Hair follicle dermal papilla cell (primary cell): ENCODE measurements at places on chromosomes 12 and 14. TPM values are rescaled to one million over a fixed set of nuclear protein-coding genes. Genes with fewer than 3 reads are reported as not detected.

Gene KRT71
- total RNA-seq = not detected in 2 replicates

Gene RBM19
- 25.4 and 27.7 TPM in 2 replicates for total RNA-seq

Gene TEX52
- total RNA-seq = not detected in 2 replicates

Gene SLC17A8
- not detected in 2 replicates for total RNA-seq

Gene INHBC
- total RNA-seq = not detected in 2 replicates

Gene RNF212B
- not detected in 2 replicates for total RNA-seq

Gene PRKD1
- 8.0 and 11.4 TPM in 2 replicates for total RNA-seq

Gene DIO2
- total RNA-seq = 5.8 and 31.8 TPM in 2 replicates

Gene GARIN6
- not detected in 2 replicates for total RNA-seq

Gene LYZ
- not detected in 2 replicates for total RNA-seq

Gene KRT78
- not detected in 2 replicates for total RNA-seq

Gene MYF6
- total RNA-seq = not detected in 2 replicates

Gene TNFRSF1A
- total RNA-seq = 214 and 306 TPM in 2 replicates

Gene NPAS3
- total RNA-seq = 0.85 and 1.3 TPM in 2 replicates

Gene TGM1
- 1.1 and 3.1 TPM in 2 replicates for total RNA-seq

Gene CLEC2D
- total RNA-seq = 4.1 and 7.0 TPM in 2 replicates

Gene RPL36AL
- 72.2 and 95.4 TPM in 2 replicates for total RNA-seq

Gene KIF21A
- total RNA-seq = 5.5 and 5.7 TPM in 2 replicates

Gene ABHD4
- 23.0 and 25.4 TPM in 2 replicates for total RNA-seq

Gene AVPR1A
- 1.2 and 6.2 TPM in 2 replicates for total RNA-seq

Gene FGF23
- not detected in 2 replicates for total RNA-seq

Gene SPX
- total RNA-seq = 0.32 TPM in 1 of 2 replicates, not detected in the other

Gene PAPLN
- total RNA-seq = 3.6 and 6.8 TPM in 2 replicates

Gene MAP1LC3B2
- total RNA-seq = 0.36 and 0.49 TPM in 2 replicates

Gene STAB2
- total RNA-seq = not detected in 2 replicates

Gene ALDH1L2
- total RNA-seq = 58.7 and 66.9 TPM in 2 replicates

Gene BCAT1
- total RNA-seq = 15.6 and 20.0 TPM in 2 replicates

Gene ITGB7
- 1.3 and 1.8 TPM in 2 replicates for total RNA-seq

Gene PHETA1
- total RNA-seq = 7.5 and 8.0 TPM in 2 replicates

Gene CHD8
- 72.1 and 85.0 TPM in 2 replicates for total RNA-seq
